ENCODE measurements at places on chromosomes 7 and 10.

- DNase-seq = no peak
Observed at GRCh38 chr7:26117142-26117807, 34.7 kb upstream of the NFE2L3 start.

GRCh38 chr7:102836977-102837376 is 75.8 kb upstream of the LRRC17 start:
- no peak for DNase-seq

DNA sequence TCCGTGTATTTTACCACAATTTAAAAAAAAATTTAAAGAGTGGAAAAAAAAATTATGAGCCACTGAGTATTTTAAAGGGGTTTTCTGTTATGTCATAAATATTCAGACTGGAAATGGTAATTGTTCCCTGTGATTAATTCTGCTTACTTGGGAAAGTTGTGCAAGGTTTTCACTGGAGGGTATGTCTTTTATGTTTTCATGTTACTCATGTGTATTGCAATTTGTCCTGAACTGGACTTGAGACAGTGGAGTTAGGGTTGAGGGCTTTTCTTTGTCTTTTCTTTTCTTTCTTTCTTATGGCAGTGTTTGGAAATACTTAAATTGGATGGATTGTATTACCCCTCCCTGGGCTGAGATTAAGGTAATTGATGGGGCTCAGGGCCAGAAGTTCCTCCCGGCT is 257.7 kb downstream of the BAMBI start:
- no peak for DNase-seq

GRCh38 chr10:15393139-15393825 is 22.2 kb upstream of the FAM171A1 start:
- no peak for DNase-seq

- no peak for DNase-seq
Observed at GRCh38 chr10:87546971-87547413, 42.3 kb downstream of the MINPP1 start.

- no peak for DNase-seq
Observed at GRCh38 chr7:140645166-140645900, 4.7 kb upstream of the DENND2A start.

GRCh38 chr7:112188257-112188656 is 17.9 kb downstream of the DOCK4 start:
- no peak for DNase-seq

DNA sequence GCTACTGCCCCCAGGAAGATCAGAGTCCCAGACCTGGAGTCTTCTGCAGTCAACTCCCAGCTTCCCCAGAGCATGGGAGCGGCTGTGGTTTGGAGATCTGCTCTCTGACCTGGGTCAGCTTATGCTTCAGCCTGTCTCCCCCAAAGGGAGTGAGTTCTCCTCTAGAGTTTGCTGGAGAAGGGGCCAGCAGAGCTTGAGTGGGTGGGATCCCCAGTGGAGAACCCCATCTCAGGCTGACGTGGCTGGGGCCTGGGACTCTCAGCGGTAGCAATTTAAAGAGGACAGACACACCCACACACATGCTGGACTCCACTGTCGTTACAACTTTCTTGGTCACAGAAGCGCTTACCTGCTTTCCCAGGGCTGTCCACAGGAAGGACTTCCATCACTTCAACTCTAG is 6.3 kb downstream of the UNC5B start:
- DNase-seq = no peak

GRCh38 chr7:146698995-146699610 is 582.5 kb downstream of the CNTNAP2 start:
- no peak for DNase-seq

- DNase-seq = no peak
Observed at GRCh38 chr10:44988957-44989585, 10.5 kb upstream of the DEPP1 start.

- no peak for DNase-seq
Observed at GRCh38 chr7:35869810-35870209, 69.0 kb downstream of the SEPTIN7 start.

- no peak for DNase-seq
Observed at GRCh38 chr10:34262985-34263384, 552.1 kb downstream of the PARD3 start.

DNA sequence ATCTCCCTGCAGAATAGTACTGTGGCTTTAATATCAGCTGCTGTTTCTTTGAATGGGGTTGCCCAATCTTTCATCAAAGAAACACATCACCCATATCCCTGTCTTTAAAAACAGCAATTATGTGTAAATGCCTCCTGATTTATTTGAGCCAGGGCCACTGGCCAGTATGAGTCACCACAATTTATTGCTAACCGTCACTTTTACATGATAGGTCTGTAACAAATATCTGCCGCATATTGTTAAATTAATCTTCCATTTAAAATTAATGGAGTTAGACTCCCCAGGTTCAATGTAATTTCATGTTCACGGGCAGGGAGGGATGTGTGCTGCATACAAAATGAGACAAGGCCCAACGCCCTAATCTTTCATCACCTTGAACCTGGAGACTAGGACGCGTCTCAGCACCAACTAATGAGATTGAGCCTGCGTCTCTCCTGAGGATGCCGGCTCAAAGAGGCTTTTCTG is 673.4 kb downstream of the AUTS2 start:
- DNase-seq = no peak

- DNase-seq = no peak
Observed at GRCh38 chr10:95873139-95873538, 34.6 kb upstream of the CC2D2B start.

GRCh38 chr10:49297818-49298670 is 926 bp upstream of the C10orf71 start:
- no peak for DNase-seq
